ENCODE measurements at places on chromosomes 16 and 17.

GRCh38 chr17:63700528-63701455 lies 867 bp upstream of the LIMD2 start:
- peak overlapping the region; percentile 75 for H3K27ac ChIP-seq
- DNase-seq: peak; percentile 64

DNA sequence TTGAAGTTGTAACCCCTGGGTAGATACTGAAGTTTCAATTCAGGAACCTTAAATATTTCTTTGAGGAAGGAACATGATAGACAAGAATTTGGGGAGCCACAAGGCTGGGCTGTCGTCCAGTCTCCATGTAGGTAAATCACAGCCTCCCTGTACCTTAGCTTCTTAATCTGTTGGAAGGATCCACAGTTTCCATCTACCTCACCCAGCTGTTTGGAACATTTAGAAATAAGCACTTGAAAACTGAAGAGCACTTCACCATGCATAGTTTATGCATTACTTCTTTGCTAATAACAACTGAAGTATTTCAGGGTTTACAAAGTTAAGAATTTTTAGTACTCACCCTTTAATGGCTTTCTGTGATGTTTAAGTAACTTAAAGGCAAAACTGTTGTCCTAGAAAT lies 17.2 kb downstream of the TXNDC11 start:
- no peak overlapping the region for H3K4me3 ChIP-seq
- DNase-seq: no peak
- H3K27ac ChIP-seq: no peak overlapping the region
- peaks cover 32% of the 10 kb centered on the region for H3K36me3 ChIP-seq
- H3K4me1 ChIP-seq: peaks cover 8% of the 10 kb centered on the region

- H3K27me3 ChIP-seq: no peaks in the 10 kb centered on the region
- peak overlapping the region; percentile 65 for H3K4me3 ChIP-seq
- H3K36me3 ChIP-seq: no peaks in the 10 kb centered on the region
- no peak for DNase-seq
- peak overlapping the region; percentile 87 for H3K27ac ChIP-seq
- H3K4me1 ChIP-seq: peaks cover 20% of the 10 kb centered on the region
Observed at GRCh38 chr17:63447471-63448009, 1.4 kb upstream of the CYB561 start.

DNA sequence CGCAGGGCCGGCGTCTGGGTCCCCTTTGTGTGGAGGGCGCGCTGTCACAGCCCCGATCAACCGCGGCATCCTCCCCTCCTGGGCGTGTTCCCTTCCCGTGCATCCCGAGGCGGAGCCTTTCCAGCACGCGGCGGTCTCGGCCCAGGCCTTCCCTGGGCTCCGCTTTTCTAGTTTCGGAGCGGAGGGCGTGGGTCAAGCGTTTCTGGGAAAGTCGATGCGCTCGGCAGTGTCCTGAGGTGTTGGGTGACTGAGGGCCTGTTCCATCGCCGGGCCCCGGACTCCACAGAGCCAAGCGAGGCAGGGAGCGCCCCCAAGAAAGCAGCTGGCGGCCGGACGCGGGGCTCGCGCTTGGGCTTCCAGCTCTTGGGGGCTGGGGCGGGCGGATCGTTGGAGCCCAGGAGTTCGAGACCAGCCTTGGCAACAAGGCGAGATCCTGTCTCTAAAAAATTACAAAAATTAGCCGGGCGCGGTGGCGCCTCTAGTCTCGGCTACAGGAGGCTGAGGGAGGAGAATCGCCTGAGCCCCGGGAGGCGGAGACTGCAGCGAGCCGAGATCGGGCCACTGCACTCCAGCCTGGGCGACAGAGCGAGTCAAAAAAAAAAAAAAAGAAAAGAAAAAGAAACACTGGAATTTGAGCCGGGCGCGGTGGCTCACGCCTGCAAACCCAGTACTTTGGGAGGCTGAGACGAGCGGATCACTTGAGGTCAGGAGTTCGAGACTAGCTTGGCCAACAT lies 806 bp downstream of the IFT140 start:
- H3K36me3 ChIP-seq: peaks cover 1% of the 10 kb centered on the region
- H3K27me3 ChIP-seq: peaks cover 6% of the 10 kb centered on the region
- peaks cover 32% of the 10 kb centered on the region for H3K4me1 ChIP-seq
- H3K27ac ChIP-seq: peak overlapping the region; percentile 54
- DNase-seq: peak; percentile 10

DNA sequence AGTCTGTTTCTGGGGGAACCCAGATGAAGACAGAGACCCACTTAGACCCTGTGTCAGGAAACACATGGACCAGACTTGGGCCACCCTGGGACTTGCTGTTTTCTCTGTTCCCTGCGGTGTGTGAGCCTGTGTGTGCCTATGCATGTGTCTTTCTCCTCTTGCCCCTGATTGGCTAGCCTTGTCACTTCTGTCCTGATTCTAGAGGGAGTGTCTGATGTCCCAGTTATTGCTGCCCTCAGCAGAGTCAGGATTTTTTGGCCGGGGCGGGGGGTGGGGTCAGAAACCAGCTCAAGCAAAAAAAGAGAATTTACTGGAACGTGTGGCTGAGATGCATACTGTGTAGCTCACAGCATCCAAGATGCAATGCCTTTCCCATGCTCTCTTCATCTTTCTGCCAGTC lies 30.5 kb downstream of the PLCG2 start:
- H3K4me1 ChIP-seq: peaks cover 5% of the 10 kb centered on the region
- H3K27me3 ChIP-seq: no peaks in the 10 kb centered on the region
- H3K36me3 ChIP-seq: no peaks in the 10 kb centered on the region
